Brain pericyte (primary cell): ENCODE measurements at places on chromosomes 4 and X.
A peak's percentile ranks its signal among the peaks of the same experiment; 100 is the strongest.

DNA sequence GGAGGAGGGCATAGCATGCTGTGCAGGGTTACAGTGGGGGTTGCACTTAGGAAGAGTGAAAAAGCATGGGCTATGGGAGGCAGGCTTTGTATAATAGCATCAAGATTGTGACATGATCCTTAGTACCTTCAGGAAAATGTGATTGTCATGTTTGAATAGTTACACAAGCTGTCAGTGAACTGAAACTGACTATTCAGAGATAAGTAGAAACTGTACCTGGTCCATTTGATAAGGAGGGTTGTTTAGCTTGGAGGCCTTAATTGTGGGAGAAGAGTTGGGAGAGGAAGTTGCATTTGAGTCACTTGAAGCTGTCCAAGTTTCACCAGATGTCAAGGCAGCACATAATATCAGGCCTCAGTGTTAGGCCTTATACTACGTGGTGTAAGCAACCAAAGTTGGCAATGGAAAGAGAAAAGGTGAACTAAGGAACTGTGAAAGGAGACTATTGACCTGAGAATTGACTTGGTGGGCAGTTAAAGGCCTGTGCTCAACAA is 85.0 kb downstream of the TEX13C start:
- DNase-seq, result no peak

DNA sequence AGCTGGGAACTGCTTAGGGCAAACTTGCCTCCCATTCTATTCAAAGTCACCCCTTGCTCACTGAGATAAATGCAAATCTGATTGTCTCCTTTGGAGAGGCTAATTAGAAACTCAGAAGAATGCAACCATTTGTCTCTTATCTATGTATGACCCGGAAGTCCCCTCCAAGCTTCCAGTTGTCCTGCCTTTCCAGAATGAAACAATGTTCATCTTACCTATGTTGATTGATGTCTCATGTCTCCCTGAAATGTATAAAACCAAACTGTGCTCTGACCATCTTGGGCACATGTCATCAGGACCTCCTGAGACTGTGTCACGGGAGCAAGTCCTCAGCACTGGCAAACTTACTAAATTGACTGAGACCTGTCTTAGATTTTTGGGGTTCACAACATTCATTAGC is 37.1 kb upstream of the TMPRSS11E start:
- no peak for DNase-seq

GRCh38 chr4:16717266-16717970 is 181.0 kb downstream of the LDB2 start:
- no peak for DNase-seq

DNA sequence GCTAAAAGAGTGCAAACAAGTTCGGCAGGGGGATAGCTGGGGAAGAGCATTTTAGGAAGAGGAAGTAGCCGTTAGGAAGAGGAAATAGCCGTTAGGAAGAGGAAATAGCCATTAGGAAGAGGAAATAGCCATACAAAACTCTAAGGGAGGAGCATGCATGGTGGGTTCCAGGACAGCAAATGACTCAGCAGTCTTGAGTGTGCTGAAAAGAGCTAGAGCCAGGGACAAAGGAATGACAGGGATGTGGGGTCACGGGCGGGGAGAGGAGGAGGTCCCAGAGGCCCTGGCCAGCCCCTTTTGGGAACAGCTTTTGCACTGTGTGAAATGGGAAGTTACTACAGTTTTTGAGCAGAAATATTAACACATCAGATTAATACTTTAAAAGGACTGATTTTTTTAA is 882.6 kb downstream of the TRIML1 start:
- DNase-seq, result no peak

GRCh38 chr4:89469930-89470375 is 162.4 kb upstream of the GPRIN3 start:
- DNase-seq, result peak; percentile 36

DNA sequence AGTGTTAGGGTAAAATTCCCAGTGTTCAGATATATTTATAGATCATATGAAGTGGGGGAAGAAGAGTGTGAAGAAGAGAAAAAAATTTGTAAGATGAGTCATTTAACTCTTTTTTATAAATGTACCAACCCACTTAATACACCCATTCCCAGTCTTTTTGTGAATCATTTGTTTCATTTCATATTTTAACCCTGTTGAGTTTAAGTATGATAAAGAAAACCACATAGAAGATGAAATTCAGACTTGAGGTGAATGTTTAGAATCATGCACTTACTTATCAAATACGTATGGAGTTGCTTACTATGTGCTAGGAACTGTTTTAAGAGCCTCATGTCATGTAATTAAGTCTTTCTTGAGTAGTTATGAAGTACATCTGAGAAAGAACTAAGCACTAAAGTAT is 56.6 kb upstream of the DAPP1 start:
- DNase-seq, result no peak

- no peak for DNase-seq
Measured at GRCh38 chr4:179097741-179098140, 1655.5 kb upstream of the AGA start.
